Suprapubic skin (tissue), 4 donors: ENCODE measurements at places on chromosomes 3 and 15.

GRCh38 chr15:81749716-81750375 lies 296.0 kb downstream of the MEX3B start:
- H3K36me3 ChIP-seq: no peaks in the 10 kb centered on the region
- H3K27ac ChIP-seq: no peak overlapping the region
- peaks cover 27% of the 10 kb centered on the region for H3K4me1 ChIP-seq
- no peak overlapping the region for H3K4me3 ChIP-seq
- H3K27me3 ChIP-seq: no peaks in the 10 kb centered on the region

- no peaks in the 10 kb centered on the region for H3K36me3 ChIP-seq
- H3K4me3 ChIP-seq: no peak overlapping the region
- H3K4me1 ChIP-seq: no peaks in the 10 kb centered on the region
- no peak for DNase-seq
Measured at GRCh38 chr3:165635791-165636683, 201.2 kb downstream of the BCHE start.

- H3K36me3 ChIP-seq: no peaks in the 10 kb centered on the region
- no peaks in the 10 kb centered on the region for H3K4me1 ChIP-seq
- H3K27ac ChIP-seq: no peak overlapping the region
- H3K4me3 ChIP-seq: no peak overlapping the region
Measured at GRCh38 chr15:35244227-35244626, 159.1 kb upstream of the NANOGP8 start.

DNA sequence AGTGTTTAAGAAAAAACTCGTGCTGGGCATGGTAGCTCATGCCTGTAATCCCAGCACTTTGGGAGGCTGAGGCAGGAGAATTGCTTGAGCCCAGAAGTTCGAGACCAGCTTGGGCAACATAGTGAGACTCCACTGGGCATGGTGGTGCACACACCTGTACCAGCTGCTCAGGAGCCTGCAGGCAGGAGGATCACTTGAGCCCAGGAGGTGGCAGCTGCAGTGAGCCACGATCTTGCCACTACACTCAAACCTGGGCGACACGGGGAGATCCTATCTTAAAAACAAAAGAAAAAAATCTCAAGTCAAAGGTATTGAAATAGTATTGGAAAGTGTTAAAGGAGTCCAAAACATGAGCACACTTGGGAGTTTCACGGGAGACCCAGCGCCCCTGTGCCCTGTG lies 14.0 kb downstream of the KLF13 start:
- no peak overlapping the region for H3K27ac ChIP-seq
- no peak overlapping the region for H3K4me3 ChIP-seq
- H3K4me1 ChIP-seq: peaks cover 100% of the 10 kb centered on the region
- no peaks in the 10 kb centered on the region for H3K27me3 ChIP-seq

GRCh38 chr3:187983484-187984124 lies 170.4 kb upstream of the LPP start:
- no peak overlapping the region for H3K4me3 ChIP-seq
- DNase-seq: no peak
- H3K27ac ChIP-seq: no peak overlapping the region
- H3K4me1 ChIP-seq: peaks cover 6% of the 10 kb centered on the region
- H3K27me3 ChIP-seq: no peaks in the 10 kb centered on the region

GRCh38 chr3:23668430-23668904 lies 137.3 kb upstream of the UBE2E1 start:
- H3K4me1 ChIP-seq: peaks cover 9% of the 10 kb centered on the region
- H3K27ac ChIP-seq: no peak overlapping the region
- DNase-seq: no peak
- H3K36me3 ChIP-seq: no peaks in the 10 kb centered on the region
- peaks cover 4% of the 10 kb centered on the region for H3K27me3 ChIP-seq

- no peak for DNase-seq
- peaks cover 5% of the 10 kb centered on the region for H3K4me1 ChIP-seq
- no peak overlapping the region for H3K4me3 ChIP-seq
- no peak overlapping the region for H3K27ac ChIP-seq
- no peaks in the 10 kb centered on the region for H3K36me3 ChIP-seq
- peaks cover 4% of the 10 kb centered on the region for H3K27me3 ChIP-seq
Measured at GRCh38 chr3:179141890-179142289, 6.3 kb upstream of the PIK3CA start.

DNA sequence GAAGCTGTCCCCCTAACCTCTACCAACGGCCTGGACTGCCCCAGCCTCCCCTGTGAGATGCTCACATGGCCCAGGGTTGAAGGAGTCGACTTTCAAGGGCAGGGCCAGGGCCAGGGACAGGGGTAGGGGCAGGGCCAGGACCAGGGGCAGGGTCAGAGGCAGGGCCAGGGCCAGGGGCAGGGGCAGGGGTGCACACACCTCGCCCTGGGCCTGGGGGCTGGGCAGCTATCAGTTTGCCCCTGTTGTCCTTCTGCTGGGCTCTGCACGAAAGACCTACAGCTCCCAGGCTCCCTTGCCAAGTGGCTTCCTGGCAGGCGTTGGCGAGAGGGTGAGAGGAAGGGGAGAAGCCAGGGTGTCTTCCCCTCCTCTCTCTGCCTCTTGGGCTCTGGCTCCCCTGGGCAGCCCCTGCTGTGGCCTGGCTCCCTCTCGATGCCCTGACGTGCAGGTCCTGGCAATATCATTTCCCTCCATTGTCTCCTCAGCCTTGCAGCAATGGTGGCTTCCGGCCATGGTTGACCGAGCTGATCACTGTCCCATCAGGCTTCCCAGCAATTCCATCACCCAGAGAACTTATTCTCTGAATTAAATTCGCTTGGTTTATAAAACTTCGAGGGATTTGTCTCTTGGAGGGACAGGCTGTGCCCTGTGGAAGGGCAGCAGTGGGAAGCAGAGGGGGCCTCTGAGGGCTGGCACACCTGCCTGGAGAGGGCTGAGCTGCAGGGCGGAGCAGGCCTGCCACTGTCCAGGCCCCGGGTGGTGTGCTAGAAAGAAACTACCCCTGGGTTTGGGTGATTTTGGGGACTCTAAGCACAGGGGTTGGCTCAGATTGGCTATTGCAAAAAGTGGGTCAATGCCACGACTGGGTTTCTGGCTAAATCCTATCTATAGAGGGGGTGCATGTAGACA lies 13.9 kb downstream of the PRR23E start:
- H3K27ac ChIP-seq: no peak overlapping the region
- no peaks in the 10 kb centered on the region for H3K36me3 ChIP-seq
- no peaks in the 10 kb centered on the region for H3K4me1 ChIP-seq
- peak; percentile 45 for DNase-seq
- H3K27me3 ChIP-seq: peaks cover 23% of the 10 kb centered on the region

DNA sequence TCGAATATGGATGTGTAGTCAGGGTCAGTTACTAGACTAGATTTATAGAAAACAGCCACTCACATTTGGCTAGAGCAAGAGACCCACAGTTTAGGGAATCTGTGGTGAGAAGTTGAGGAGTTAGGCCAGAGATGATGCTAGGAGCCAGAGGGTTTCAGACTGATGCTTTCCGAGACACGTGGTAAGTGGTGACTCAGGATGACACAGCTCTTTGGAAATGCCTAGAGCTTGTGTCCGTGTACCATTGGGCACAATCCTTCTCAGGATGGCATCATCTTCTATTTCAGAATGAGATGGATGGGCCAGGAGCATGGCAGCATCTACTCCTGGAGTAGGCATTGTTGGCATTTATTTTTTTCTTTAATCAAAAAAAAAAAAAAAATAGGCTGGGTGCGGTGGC lies 28.5 kb downstream of the PTPRG start:
- H3K27ac ChIP-seq: no peak overlapping the region
- DNase-seq: no peak
- no peaks in the 10 kb centered on the region for H3K27me3 ChIP-seq
- H3K4me3 ChIP-seq: no peak overlapping the region
- H3K36me3 ChIP-seq: no peaks in the 10 kb centered on the region

- peak overlapping the region; percentile 80 for H3K27ac ChIP-seq
- DNase-seq: peak; percentile 66
- peaks cover 16% of the 10 kb centered on the region for H3K4me1 ChIP-seq
Measured at GRCh38 chr3:61250784-61251173, 473 bp downstream of the FHIT start.

DNA sequence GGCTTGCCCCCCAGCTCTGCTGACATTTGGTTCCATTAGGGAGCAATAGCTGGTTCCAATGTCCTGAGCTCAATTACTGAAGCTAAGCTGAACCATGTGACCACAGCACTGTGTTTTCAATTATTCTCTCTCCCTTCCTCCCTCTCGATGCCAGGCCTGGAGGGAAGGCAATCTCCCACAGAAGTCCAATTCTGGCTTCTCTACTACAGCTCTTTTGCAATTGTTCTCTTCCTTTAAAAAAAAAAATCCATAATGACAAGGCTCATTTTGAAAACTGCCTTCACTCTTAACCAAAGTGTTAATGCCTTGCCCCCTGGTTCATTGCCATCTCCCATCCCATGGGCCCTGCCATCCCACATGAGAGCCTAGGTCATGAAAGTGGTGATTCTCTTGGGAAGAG lies 24.8 kb downstream of the IL16 start:
- peaks cover 54% of the 10 kb centered on the region for H3K4me1 ChIP-seq
- no peak overlapping the region for H3K4me3 ChIP-seq
- H3K27me3 ChIP-seq: no peaks in the 10 kb centered on the region
- H3K36me3 ChIP-seq: no peaks in the 10 kb centered on the region
- DNase-seq: no peak

DNA sequence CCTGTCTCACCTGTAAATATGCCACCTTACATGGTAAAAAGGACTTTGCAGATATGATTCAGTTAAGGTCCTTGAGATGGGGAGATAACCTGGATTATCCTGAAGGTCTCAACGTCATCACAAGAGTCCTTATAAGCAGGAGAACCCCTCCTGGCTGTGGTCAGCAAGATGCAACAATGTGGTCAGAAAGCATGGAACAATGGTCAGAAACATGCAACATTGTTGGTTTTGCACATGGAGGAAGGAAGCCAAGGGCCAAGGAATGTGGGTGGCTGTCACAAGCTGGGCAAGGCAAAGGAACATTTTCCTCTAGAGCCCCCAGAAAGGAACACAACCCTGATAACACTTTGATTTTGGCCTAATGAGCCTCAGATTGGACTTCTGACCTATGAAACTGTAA lies 9.4 kb upstream of the SUMF1 start:
- no peaks in the 10 kb centered on the region for H3K36me3 ChIP-seq
- no peak overlapping the region for H3K27ac ChIP-seq
- DNase-seq: no peak

GRCh38 chr3:61805510-61806080 lies 244.2 kb downstream of the PTPRG start:
- peaks cover 39% of the 10 kb centered on the region for H3K4me1 ChIP-seq
- no peak overlapping the region for H3K4me3 ChIP-seq
- DNase-seq: no peak
- H3K36me3 ChIP-seq: no peaks in the 10 kb centered on the region
- no peaks in the 10 kb centered on the region for H3K27me3 ChIP-seq
- peak overlapping the region; percentile 48 for H3K27ac ChIP-seq

GRCh38 chr3:73789825-73790444 lies 165.2 kb upstream of the PDZRN3 start:
- H3K36me3 ChIP-seq: no peaks in the 10 kb centered on the region
- no peaks in the 10 kb centered on the region for H3K27me3 ChIP-seq
- no peak for DNase-seq

DNA sequence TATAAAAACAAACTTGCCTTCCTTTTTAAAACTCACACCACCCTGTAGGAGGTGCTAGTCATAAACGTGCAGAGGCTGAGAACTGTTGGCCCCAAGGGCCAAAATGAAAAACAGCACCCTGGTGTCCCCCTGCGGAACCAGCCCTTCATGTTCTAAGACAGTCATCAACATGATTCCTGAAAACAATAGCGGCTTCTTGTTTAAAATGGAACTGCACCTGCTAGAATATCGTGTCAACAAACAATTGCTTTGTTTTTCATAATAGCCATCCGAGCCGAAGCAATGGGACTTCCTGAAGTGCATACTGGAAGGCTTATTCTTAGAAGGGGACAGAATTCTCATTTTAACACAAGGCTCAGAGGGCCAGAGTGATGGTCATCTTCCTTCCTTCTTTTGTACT lies 43.7 kb downstream of the MECOM start:
- no peak overlapping the region for H3K27ac ChIP-seq
- H3K4me1 ChIP-seq: no peaks in the 10 kb centered on the region
- no peaks in the 10 kb centered on the region for H3K36me3 ChIP-seq
- no peak overlapping the region for H3K4me3 ChIP-seq
- peaks cover 12% of the 10 kb centered on the region for H3K27me3 ChIP-seq

GRCh38 chr3:152376351-152377183 lies 107.8 kb downstream of the MBNL1 start:
- no peaks in the 10 kb centered on the region for H3K27me3 ChIP-seq
- H3K27ac ChIP-seq: no peak overlapping the region
- peaks cover 10% of the 10 kb centered on the region for H3K36me3 ChIP-seq
- no peak for DNase-seq

DNA sequence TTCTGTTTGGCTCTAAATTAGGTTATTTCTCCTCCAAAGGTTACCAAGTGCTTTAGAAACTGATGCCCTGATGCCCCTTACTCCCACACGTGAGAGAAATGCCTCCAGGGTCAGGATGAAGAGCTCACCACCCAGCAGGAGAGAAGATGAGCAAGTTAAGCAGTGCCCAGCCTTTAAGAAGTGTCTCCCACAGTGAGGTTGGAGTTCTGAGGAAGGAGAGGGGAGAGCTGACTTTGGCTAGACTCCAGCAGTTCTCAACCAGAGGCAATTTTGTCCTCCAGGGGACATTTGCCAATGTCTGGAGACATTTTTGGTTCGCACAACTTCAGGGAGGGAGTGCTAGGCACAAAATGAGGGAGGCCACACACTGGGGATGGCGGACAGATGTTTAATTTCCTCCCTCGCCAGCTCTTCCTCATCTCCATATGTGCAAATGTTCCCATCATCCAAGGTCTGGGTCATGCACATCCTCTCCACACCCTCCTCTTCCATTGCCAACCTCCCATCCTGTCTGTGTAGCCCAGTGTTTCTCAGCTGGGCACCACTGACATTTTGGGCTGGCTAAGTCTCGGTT lies 50.6 kb upstream of the SLC7A14 start:
- H3K4me3 ChIP-seq: no peak overlapping the region
- H3K27ac ChIP-seq: no peak overlapping the region
- no peaks in the 10 kb centered on the region for H3K36me3 ChIP-seq
- H3K4me1 ChIP-seq: no peaks in the 10 kb centered on the region

GRCh38 chr3:40827942-40828688 lies 303.4 kb downstream of the ZNF621 start:
- no peak overlapping the region for H3K4me3 ChIP-seq
- no peaks in the 10 kb centered on the region for H3K36me3 ChIP-seq
- no peaks in the 10 kb centered on the region for H3K27me3 ChIP-seq

GRCh38 chr3:16028604-16029003 lies 145.9 kb upstream of the GALNT15 start:
- no peaks in the 10 kb centered on the region for H3K36me3 ChIP-seq
- no peaks in the 10 kb centered on the region for H3K4me1 ChIP-seq

- no peaks in the 10 kb centered on the region for H3K27me3 ChIP-seq
- H3K4me1 ChIP-seq: peaks cover 4% of the 10 kb centered on the region
- no peaks in the 10 kb centered on the region for H3K36me3 ChIP-seq
- no peak overlapping the region for H3K4me3 ChIP-seq
- H3K27ac ChIP-seq: no peak overlapping the region
- DNase-seq: no peak
Measured at GRCh38 chr3:40821315-40821714, 296.6 kb downstream of the ZNF621 start.

DNA sequence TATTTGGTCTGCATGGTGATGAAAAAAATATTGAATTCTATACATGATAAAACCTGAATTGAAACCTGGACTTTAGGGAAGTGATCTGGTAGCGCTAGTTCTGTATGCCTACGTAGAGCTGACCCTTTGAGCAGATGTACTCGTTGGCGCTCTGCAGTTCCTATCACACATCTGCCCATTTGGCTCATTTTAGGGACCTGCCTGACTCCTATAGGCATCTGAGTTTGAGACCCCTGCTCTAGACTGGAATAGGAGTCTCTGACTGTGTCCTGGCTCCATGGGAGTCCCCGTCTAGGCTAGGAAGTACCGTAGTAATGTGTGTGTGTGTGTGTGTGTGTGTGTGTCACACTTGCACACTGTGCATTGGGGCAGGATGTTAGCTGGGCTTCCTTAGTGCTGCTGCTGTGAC lies 21.2 kb downstream of the STARD5 start:
- peaks cover 69% of the 10 kb centered on the region for H3K36me3 ChIP-seq
- H3K27ac ChIP-seq: peak overlapping the region; percentile 25
- no peaks in the 10 kb centered on the region for H3K27me3 ChIP-seq
- peaks cover 51% of the 10 kb centered on the region for H3K4me1 ChIP-seq
- no peak overlapping the region for H3K4me3 ChIP-seq
